ENCODE measurements at places on chromosomes 6 and 20. TPM values are rescaled to one million over a fixed set of nuclear protein-coding genes. Genes with fewer than 3 reads are reported as not detected.

GRCh38 chr20:8082025-8082424 lies 50.0 kb upstream of the PLCB1 start:
- DNase-seq, result peak; percentile 12

- DNase-seq, result no peak
These were observed 35.1 kb downstream of the MAP3K5 start for GRCh38 chr6:136757150-136757549.

GRCh38 chr20:25286917-25287316 lies 39.0 kb downstream of the PYGB start:
- no peak for DNase-seq

DNA sequence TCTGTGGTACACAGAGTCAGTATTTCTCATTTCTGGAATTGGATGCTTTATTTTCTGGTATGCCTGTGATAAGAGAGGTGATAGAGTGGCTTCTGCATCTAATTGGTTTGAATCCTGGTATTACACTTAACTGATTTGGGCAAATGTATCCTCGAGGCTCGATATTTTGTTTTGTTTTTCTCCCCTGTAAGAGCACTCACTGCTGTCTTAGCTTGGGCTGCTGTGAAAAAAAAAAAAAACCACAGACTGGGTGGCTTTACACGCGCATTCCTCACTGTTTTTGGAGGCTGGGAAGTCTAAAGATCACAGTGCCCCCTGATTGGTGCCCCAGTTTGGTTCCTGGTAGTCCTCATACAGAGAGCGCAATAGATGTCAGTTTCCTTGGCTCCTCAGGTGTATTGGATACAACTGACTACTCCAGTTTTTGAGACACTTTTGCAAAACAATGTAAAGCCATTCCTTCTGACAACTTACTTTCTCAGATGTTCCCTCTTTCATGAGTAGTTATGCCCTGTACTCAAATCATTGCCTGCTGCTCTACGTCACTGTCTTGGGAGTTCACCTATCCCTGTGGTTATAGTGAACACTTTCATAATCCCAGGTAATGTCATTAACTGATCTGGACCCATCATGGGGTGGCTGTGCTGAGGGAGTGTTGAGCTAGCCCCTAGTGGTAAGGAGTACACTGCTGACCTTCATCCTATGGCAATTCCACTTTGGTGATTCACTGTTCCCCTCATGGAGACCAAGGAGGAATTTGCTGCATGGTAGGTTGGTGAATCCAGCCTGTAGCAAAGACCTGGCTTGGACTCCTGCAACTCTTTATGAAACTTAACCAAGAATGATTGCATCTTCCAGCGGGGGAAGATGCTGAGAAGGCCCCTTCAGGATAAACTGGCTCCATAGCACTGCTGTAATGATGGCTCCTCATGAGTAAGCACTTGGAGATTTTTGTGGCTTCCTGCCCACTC lies 3.5 kb upstream of the ACAT2 start:
- no peak for DNase-seq

DNA sequence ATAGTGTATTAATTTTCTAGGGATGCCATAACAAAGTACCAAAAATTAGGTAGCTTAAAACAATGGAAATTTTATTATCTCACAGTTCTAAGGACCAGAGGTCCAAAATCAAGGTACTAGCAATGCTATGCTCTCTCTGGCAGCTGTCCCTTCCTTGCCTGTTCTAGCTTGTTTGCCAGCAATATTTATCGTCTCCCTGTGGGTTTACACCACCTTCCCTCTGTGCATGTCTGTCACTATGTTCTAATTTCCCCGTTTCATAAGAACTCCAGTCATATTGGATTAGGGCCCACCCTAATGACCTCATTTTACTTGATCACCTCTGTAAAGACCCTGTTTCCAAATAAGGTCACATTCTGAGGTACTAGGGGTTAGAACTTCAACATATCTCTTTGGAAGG lies 217.2 kb downstream of the IBTK start:
- no peak for DNase-seq

DNA sequence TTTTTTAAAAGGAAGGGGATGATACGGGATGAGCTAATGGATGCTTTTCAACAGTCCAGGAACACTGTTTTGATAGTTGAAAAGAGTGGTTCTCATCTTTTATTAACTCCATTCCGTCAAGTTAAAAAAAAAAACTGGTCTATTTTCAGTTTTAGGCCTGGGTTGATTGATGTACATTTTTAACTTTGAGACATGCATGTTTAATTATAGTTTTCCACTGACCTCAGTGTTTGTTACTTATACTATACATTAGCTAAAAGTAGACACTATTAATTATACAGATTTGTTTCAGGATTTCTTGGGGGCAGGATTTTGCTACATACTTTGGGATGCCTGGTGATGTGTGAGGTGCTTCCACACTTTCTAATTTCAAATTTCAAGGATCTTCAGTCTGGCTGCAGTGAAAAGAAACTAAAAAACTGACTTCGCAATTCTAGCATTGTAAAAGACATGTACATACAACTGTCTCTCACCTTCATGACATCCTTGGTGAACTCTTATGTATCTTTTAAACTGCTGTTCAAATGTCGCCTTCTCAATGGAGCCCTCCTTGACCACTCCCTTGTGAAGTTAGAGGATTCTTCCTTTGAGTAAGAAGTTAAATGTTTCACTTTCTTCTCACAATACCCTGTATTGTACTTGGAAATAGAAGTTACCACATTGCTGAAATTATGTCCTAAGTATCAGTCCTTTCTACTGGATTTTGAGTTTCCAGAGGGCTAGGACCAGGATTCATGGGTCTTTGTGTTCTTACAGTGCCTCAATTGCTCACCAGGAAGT lies 101.7 kb downstream of the TSHZ2 start:
- no peak for DNase-seq

DNA sequence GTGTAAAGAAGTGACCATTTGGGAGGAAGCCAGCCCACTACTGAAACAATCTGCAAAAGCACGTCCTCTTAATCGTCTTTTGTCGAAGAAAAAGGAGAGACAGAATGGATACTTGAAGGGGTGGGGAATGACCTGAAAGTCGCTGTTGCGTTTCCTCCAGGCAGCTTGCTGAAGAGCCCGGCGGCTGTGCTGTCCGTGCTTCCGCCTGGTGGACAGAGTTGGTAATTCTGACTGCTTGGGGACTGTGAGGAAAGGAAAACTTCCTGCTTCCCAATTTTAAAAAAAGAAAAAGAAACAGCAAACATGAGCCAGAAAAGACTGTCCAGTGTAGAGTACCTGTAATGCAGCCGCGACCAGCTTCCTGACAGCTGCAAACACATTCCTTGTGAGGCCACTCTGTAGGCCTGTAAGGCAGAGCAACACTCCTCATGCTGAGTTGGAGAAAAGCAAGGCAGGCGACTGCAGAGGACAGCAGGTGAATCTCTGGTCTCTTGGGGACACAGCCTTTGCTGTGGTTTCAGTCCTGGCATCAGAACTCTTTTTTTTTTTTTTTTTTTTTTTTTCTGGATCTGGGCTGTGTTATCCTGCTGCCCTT lies 251.1 kb upstream of the TBX18 start:
- DNase-seq, result peak; percentile 89

DNA sequence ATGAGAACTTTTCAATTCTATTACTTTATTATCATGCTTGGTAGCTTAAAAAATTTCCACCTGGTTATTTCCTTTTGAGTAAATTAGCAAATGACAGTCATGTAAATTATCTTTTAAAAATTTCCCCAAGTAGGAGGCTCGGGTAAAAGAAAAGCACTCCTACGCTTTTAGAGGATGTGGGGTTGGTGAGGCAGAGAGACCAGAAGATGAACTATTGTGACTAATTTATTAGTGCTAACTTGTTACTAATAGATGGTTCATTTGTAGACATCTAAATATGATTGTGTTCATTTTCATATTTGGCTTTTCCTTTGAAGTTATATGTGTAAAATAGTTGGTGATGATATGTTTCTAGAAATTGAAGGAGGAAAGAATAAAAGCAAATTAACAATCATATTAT lies 27.0 kb downstream of the ZNF292 start:
- DNase-seq, result no peak

- DNase-seq, result no peak
These were observed 338.2 kb upstream of the PREP start for GRCh38 chr6:105740946-105741645.

DNA sequence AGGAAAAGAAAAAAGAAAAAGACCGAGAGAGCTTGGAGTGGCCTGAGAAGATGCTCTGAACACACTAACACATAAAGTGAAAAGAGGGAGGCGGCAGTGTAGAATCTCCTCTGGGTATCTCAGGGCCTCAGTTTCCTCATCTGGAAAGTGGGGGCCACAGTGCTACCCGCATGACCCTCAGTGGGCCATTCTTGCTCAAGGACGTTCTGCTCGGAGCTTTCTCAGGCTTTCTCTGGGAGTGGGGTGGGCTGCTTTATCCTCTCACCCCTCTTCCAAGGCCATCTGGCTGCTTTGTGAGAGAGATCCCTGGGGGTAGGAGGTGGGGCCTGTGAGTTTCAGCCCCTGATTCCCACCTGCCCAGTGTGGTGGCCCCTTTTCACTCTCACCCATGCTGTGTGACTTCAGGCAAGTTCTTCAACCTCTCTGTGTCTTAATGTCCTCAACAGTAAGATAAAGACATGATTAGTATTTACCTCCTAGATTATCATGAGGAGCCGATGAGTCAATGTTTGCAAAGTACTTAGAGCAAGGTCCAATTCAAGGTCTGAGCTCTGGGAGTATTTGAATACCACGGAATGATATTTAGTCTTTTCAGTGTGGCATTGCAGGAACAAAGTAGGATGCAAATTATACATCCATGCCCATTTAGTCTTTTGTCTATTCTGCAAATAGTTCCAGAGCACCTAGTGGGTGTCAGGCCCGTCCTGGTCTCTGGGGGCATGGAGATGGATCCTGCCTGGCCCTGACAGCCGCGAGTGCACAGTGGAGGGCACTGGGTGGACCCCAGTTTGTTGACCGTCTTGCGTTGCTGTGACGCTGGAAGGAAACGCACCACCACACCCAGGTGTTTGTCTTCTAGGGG lies 34.3 kb downstream of the SRC start:
- DNase-seq, result no peak

DNA sequence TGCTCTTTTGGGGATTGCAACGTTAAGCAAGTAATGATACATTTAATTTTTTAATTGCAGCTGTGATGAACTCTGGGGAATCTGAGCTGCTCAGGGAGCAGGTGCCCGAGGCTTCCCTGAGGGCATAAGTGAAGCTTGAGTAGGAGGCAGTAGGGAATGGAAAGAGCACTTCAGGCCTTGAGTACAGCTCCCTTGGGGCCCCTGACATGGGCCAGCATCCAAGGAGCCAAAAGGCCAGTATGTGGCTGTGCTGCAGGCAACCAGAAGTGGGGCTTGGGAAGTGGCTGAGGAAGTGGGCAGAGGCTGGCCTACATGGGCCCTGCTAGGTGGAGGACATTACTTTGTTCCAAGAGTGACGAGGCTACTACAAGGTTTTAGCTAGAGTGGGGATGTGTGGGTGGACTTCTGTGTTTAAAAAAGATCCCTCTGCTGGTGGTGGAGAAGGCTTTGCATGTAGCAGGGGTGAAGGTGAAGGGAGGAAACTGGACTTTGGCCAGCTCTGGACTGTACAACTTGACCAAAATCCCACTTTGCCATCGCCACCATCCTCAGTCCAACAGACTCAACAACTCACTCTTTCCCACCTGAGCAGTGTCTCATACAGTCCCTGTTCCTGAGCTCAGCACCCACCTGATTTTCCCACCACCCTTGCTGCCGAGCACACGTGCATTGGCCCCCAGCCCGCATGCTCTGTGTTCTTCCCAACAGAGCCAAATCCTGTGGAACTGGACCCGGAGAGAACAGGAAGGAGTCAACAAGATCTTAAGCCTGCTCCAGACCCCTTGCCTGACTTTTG lies 10.9 kb upstream of the ZNF831 start:
- no peak for DNase-seq

GRCh38 chr6:20746805-20747558 lies 212.7 kb downstream of the CDKAL1 start:
- no peak for DNase-seq

- DNase-seq, result no peak
These were observed 173.7 kb downstream of the FOXA2 start for GRCh38 chr20:22410556-22411130.

GRCh38 chr6:153129873-153130514 lies 1.1 kb downstream of the RGS17 start:
- DNase-seq, result peak; percentile 34

DNA sequence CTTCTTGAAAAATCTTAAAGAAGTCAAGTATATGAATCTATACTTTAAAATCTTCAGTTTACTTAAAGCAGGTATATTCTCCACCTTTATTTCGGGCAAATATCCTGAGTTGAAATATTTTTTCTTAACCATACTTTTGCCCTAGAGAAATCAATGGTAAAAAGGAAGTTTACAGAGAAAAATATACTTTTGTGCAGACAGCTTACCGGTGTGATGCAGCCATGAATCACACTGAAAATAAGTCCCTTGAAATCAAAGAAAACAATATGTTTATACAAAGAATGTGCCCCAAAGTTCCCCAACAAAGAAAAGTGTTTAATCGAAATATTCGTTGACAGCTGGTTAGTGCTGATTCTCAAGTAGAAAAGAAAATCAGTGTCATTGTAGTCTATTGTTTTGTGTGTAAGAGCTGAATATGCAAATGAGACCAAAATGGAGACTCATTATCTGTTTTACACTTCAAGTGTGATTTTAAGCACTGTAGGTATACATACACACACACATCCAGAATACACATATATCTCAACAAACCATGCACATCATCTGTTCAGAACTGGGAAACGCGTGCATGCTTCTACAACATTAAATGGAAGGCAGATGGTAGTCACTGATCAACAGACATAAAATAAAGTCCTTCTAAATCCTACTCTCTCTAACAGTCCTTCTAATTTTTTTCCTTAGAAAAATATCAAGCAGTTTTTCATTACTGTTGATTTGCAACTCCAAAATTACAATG lies 73.3 kb downstream of the BTBD9 start:
- no peak for DNase-seq

DNA sequence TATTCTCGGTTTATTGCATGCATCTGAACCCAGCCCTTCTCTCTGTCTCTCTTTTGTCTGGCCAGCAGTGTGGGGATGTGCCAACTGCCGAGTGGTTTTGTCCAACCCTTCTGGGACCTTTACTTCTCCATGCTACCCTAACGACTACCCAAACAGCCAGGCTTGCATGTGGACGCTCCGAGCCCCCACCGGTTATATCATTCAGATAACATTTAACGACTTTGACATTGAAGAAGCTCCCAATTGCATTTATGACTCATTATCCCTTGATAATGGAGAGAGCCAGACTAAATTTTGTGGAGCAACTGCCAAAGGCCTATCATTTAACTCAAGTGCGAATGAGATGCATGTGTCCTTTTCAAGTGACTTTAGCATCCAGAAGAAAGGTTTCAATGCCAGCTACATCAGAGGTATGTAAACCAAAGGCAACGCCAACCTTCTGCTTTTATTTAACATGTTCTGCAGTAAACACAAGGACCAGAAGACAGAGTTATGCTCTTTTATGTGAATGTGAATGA lies 65.8 kb downstream of the ADGRG6 start:
- no peak for DNase-seq

The TP53TG5 gene
- not detected for total RNA-seq

The TINAG gene
- not detected for total RNA-seq

The CAPN11 gene
- 0.72 TPM for total RNA-seq

The FOXA2 gene
- 1.1 TPM for total RNA-seq

The TNXB gene
- 214 TPM for total RNA-seq

The HSPA12B gene
- 26.7 TPM for total RNA-seq

The SLCO4A1 gene
- 4.1 TPM for total RNA-seq
